ENCODE measurements at places on chromosomes 1 and 21.
A peak's percentile ranks its signal among the peaks of the same experiment; 100 is the strongest.

DNA sequence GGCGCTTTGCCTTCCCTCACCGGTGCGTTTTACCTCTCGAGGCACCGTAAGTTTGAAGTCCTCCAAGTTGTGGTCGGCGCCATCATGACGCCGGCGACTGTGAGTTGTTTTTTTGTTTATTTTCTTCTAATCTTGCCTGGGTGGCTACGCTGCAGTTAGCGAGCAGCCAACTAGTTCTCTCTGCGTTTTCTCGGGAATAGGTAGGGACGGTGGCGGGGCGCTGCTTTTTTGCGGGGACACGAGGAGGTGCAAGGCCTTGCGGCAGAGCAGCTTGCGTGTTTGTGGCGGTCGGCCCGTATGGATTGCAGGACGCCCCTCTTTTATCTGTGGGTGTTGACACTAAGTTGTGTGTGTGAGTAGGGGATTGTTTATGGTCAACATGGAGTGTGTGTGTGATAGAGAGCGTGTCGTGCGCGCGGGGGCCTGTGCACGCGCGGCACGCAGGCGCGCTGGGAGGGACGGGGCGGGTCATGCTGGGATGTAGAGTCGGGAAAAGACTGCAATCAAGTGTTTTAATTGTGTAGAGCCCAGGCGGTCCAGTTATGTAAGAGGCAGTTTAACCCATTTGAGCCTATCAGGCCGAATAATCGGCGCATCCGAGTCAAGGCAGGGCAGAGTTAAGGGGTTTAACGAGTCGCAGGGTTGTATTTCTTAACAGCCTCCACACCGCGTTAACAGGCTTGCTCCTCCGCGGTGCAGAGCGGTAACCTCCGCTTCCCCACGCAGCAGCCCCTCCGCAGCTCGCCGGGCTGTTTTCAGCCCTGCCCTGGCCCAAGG, 1.2 kb upstream of the NEGR1 start:
- DNase-seq: peak; percentile 75

DNA sequence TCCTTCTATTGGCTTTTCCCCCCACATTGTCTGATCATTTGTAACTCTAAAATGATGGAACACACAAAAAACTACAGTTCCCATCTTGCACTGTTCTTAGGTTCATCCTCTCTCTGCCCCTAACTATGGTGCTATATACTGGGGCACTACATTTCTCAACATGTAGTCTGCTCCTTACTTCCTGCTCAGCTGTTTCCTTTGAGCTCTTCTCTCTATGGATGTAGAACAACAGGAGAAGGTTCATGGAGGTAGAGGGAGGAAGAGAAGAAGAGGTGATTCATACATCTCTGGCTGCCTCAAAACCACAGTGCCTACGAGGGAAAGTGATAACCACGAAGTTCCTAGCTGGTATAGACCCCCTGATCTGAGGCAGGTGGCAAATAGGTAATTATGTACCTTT, 7.0 kb upstream of the C1orf146 start:
- no peak for DNase-seq

DNA sequence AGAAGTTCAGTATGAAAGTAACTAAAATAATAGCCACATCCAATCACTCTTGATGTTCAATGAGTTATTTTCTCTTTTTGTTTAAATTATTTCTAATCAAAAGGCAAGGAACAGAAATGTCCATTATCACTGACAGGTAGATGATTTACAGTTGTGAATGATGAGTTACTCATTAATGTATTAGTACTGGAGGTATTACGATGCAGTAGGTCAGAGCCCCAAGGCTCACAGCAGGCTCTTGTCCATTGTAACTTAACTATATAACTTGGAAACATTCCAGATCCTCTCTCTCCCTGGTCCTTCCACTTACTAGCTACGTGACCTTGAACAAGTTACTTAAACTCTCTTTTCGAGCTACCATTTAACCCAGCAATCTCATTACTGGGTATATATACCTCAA, 39.5 kb downstream of the CRB1 start:
- no peak for DNase-seq

DNA sequence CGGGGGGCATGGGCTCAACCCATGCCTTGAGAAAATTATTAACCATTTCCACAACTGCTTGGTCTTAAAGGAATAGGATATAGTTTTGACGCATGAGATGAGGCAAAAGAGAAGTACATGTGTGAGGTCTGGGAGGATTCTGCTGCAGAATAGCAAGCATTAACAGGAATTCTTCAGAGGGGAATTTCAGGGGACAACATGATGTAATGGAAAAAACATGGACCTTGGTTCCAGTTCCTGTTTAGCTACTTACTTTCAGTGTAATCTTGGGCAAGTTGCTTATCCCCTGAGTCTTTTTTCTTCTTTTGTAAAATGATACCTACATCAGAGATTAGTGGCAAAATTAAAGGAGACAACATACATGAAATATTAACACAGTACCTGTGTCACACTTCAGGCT, 85.6 kb downstream of the PRRX1 start:
- DNase-seq: no peak

- no peak for DNase-seq
Observed at GRCh38 chr1:240058049-240058448, 33.6 kb upstream of the FMN2 start.

GRCh38 chr1:30639881-30640452, 83.4 kb downstream of the MATN1 start:
- DNase-seq: peak; percentile 27
